ENCODE measurements at places on chromosomes 5 and 9.

- DNase-seq: no peak
Measured at GRCh38 chr5:54908774-54909525, 76.4 kb downstream of the ESM1 start.

DNA sequence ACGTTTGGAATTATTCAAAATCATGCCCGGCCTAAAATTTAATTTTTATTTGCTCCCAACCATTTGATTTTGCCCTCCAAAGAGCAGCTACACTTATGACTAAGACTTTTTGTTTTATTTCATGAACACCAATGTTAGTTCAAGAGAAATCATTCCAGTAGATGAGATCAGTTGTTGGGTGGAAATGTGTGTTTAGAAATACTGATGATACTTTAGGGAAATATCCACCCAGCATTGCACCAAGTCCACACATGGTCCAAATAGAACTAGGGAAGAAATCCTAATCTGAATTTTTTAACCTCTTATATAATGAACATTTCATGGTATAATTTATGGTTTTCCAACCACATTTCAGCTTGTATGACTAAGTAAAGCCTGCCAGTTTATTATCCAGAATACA is 28.3 kb upstream of the GOLPH3 start:
- peak; percentile 38 for DNase-seq

GRCh38 chr5:172071309-172071875 is 65.0 kb upstream of the FBXW11 start:
- DNase-seq: no peak

DNA sequence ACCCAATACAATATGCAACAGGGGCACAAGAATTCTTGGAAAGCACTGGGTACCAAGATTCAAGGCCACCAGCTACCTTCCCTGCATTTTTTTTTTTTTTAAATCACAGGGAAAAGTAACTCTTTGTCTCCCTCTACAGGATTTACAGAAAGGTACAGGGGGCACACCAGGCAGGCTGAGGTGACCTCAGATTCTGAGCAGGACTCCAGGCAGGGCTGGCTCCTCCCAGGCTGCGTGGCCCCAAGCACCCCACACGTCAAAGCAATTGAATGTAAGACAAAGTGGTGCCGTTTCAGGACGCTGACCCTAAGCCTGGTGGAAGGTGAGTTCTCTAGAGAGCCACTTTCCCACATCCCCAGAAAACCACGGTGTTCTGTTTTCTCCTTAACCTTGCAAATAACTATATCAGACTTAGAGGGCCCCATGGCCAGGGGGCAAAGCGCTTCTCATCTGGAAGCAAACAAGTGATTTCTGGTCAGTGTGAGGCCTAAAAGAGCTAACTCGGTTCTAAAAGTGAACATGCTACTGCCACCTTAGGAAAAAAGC is 222.6 kb downstream of the ROR2 start:
- DNase-seq: peak; percentile 62

GRCh38 chr5:133714161-133714915 is 102.0 kb upstream of the FSTL4 start:
- no peak for DNase-seq

- peak; percentile 45 for DNase-seq
Measured at GRCh38 chr9:116342061-116342460, 188.5 kb downstream of the PAPPA start.

GRCh38 chr9:13070612-13071595 is 208.6 kb downstream of the MPDZ start:
- no peak for DNase-seq

- DNase-seq: no peak
Measured at GRCh38 chr9:100370064-100370723, 17.5 kb upstream of the TEX10 start.

DNA sequence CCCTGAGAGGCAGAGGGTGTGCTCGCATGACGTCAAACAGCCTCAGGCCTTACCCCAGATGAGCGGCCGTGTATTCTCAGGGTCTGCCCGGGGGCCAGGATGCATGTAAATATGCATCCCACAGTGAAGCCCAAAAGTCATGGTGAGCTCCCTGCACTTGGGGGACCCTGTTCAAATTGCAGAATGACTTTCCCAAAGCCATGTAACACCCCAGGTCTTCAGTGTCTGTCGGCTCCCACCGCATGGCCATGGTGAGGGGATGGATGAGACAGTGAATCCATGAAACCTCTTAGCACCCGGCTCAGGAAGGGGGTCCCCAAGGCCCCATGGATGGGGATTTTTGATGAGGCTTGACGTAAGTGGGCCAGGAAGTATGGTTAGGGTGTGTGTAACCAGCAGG is 9.3 kb upstream of the COL5A1 start:
- no peak for DNase-seq

DNA sequence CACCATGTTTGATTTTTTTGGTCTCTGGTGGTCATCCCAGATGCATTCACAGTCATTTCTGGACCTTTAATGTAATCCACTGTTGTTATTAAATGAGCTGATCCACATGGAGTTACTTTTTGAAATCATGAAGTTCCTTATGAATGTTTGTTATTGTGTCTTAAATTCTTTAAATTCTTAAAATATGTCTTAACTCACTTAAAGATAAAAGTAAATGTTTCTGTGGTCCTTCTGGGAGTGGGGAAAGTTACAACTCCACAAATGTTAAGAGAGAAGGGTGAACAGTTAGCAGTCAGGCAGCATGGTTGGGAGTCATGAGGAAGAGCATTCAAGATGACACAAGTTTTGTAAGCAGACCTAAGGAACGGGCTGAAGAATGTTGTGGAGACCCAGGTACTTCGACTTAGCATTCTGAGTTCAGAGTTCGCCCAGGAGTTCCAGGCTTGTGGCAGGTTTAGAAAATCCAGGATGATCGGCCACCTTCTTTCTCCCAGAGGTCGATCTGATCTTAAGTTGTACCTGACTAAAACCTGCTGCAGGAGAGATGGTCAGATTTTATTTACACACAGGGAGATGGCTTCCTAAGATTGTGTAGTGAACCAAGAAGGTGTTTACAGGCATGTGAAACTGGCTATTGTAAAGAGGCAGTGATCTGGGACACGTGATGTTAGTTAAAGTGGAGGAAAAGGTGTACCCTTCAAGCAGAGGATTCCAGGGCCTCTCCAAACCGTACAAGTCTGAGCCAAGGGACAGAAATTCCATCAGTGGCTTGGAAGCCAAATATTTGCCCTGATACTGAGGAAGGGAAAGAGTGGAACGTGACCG is 17.2 kb downstream of the SLC1A1 start:
- DNase-seq: peak; percentile 54

GRCh38 chr5:79785983-79786382 is 96.3 kb downstream of the CMYA5 start:
- no peak for DNase-seq

DNA sequence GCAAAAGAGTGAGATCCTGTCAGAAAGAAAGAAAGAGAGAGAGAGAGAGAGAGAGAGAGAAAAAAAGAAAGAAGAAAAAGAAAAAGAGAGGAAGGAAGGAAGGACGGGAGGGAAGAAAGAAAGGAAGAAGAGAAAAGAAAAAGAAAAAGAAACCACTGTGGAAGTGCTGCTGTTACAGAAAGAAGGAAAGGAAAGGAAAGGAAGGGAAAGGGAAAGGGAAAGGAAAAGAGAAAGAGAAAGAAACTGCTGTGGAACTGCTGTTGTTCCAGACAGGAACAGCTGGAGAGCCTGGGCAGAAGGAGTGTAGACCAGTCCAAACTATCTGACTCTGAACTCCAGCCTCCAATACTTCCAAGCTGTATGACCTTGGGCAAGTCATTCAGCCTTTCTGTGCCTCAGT is 220.7 kb upstream of the WWC1 start:
- no peak for DNase-seq

- DNase-seq: no peak
Measured at GRCh38 chr9:134860510-134860909, 20.1 kb upstream of the FCN2 start.

- DNase-seq: no peak
Measured at GRCh38 chr5:10268100-10268499, 18.0 kb downstream of the CCT5 start.

GRCh38 chr9:129623331-129623730 is 2.4 kb upstream of the C9orf50 start:
- DNase-seq: peak; percentile 35

GRCh38 chr5:176610435-176610773 is 448 bp upstream of the GPRIN1 start:
- DNase-seq: no peak

DNA sequence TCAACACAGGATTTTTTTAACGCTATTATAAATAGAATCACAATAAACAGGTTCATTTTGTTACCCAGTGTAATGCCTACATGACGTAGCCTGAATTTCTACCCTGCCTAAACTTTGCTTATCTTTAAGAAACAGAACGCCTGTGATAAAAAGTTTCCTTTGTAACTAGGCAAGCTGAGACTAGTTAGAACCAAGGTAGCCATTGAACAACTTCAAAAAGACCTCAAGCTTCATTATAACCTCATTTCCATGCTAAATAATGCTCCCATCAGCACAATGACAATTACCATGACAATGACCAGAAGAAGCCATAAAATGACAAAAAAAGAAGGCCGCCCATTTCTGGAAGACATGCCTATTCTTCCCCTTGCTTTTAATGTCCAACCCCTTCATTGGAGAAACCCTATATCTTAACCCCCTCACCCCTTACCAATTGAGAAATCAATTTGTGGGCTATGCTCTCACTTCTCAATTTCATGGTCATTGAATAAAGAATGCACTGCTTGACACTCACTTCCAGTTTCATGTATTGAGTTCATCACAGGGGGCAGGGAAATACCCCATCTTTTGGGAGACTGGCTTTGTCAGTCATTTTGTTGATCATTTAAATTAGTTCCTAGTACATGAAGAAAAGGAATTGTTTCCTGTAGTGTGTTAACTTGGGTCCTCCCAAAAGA is 276.8 kb downstream of the MCTP1 start:
- DNase-seq: no peak

DNA sequence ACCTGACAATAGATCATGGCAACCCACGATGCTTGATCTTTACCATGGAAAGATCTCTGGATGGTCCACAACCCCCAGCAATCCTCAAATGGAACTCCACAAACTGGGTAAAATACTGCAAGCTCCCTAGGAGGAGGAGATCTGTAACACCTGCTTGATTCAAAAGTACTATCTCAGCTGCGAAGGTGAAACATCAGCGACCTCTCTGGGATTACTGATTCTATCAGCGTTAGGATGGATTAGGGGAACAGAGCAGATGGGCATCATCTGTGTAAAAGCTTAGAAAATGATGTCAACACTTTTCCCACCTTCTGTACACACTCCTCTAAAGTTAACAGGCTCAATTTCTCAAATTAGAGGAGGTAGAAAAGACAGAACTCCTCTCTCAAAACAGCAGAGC is 31.5 kb upstream of the TRPC7 start:
- DNase-seq: no peak

GRCh38 chr5:134911285-134912206 is 6.6 kb downstream of the PCBD2 start:
- DNase-seq: peak; percentile 19

DNA sequence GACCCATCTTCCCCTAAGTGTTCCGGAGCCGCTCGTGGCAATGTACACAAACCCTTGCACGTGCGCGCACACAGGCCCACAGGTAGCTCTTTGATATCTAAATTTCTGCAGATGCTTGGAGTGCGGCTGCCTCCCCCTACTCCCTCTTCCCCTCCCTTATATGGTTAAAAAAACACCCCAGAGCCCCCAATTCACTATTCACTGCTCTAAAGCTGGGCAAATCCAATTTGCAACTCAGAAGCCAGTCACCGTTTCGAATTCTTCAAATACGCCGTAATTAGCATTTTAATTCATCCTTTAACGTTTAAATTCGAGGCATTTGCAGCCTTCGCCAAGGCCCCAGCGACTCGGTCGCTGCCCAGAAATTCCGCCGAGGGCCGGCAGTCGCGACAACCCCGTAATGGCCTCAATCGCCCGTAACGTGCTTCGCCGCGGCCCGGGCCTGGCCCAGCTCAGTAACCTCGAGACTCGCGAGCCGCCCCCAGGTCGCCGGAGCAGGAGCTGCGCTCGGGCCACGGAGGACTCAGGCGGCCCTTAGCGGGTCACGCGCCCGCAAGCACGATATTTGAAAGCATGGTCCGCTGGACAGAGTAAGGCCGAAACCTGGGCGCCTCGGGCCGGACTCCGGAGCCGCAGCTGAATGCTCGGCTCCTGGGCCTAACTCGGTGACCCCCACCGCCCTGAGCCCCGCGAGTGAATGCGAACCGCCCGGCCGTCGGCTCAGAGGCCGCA is 1.3 kb downstream of the IRX2 start:
- no peak for DNase-seq

GRCh38 chr5:60540856-60541805 is 158.8 kb downstream of the DEPDC1B start:
- peak; percentile 72 for DNase-seq

DNA sequence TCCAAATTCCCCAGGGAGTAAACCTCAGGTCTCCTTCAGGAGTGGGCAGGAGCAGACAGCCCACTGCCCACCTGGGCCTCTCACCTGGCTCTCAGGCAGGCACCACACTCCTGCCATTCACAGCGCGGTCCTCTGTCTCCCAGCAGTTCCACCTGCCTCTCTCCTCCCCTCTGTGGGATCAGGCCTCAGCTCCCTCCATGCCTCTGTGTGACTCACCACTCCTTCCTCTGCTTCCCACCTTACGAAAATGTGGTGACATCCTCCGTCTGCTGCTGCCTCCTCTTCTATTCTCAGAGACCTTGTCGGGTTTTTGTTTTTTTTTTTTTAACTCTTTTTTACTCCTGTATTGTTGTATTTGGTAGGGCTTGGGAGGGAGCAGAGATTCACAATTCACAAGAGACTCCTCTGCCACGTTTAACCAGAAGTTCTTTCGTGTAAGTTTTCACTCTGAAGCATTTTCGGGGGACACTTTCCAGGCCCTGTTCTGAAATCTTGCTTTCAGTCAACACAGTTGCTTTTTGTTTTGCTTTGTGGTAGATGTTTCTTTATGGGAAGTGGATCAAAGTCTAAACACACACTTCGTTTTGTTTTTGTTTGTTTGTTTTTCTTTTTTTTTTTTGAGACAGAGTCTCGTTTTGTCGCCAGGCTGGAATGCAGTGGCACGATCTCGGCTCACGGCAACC is 21.1 kb upstream of the CDKN2AIPNL start:
- DNase-seq: peak; percentile 51

DNA sequence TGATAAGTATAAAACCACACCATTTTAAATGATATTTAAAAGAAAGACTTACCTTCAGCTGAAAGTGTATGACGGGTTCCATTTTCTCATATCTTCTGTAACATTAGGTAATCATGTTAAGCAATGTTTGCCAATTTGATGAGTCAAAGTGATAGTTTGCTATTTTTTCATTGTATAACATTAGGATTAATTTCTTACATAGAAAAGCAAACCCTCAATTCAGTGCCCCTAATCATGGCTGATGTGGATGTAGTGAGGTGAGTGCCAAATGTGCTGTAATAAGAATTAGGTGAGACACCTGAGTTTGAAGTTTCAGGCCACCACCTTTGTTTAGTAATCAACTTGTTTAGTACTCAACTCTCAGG is 68.0 kb downstream of the UNC13B start:
- DNase-seq: no peak

- DNase-seq: peak; percentile 29
Measured at GRCh38 chr9:14133394-14133793, 180.5 kb downstream of the NFIB start.

- no peak for DNase-seq
Measured at GRCh38 chr5:98604721-98605425, 168.6 kb upstream of the RGMB start.

- DNase-seq: peak; percentile 18
Measured at GRCh38 chr5:96844481-96844990, 31.8 kb upstream of the ERAP2 start.

GRCh38 chr9:100322954-100323536 is 29.7 kb downstream of the TEX10 start:
- peak; percentile 60 for DNase-seq
